ENCODE measurements at places on chromosomes 3 and 15.

- DNase-seq = no peak
Measured at GRCh38 chr3:12421132-12421531, 63.1 kb upstream of the TSEN2 start.

DNA sequence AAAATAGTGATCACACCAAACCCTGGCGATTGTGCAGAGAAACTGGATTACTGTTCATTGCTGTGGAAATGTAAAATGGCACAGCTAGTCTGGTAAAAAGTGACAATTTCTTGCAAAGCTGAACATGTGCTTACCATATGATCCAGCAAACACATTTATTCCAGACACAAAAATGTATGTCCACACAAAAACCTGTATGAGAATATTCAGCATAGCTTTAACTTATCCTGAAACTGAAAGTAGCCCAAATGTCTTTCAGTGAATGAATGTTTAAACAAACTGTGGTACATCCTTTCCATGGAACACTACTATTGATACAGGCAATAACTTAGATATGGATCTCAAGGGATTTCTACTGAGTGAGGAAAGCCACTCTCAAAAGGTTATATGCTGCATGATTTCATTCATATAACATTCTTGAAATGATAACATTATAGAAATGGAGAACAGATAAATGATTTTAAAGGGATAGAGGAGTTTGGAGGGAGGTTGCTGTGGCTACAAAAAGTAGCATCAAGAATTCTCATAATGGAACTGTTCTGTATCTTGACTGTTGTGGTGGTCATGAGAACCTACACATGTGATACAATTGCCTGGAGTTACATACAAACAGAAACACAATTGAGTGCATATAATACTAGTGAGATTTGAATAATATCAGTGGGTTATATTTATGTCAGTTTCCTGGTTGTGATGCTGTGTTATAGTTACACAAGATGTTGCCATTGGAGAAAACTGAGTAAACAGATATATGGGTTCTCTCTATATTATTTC, 70.7 kb upstream of the DPH6 start:
- DNase-seq = no peak

DNA sequence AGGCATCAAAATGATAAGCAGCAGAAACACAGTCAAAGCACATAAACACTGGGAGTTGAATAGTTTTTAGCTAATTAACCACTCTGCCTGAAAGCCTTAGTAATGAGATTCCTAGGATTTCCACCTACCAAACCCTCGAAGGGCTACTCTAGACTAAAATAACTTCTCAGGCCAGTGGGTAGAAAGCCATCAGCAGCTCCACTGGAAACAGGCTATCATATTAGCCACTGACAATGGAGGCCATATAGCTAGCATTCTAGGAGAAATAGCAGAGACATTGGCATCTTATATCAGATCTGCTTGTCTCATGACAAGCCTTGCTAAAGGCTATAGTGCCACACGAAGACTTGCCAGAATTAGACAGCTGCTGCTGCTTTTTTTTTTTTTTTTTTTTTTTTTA, 4.5 kb upstream of the CAPN3 start:
- DNase-seq = no peak

GRCh38 chr15:77239882-77240608, 169.1 kb upstream of the TSPAN3 start:
- DNase-seq = no peak
